ENCODE measurements at places on chromosomes 7 and 10. TPM values are rescaled to one million over a fixed set of nuclear protein-coding genes. Genes with fewer than 3 reads are reported as not detected.

DNA sequence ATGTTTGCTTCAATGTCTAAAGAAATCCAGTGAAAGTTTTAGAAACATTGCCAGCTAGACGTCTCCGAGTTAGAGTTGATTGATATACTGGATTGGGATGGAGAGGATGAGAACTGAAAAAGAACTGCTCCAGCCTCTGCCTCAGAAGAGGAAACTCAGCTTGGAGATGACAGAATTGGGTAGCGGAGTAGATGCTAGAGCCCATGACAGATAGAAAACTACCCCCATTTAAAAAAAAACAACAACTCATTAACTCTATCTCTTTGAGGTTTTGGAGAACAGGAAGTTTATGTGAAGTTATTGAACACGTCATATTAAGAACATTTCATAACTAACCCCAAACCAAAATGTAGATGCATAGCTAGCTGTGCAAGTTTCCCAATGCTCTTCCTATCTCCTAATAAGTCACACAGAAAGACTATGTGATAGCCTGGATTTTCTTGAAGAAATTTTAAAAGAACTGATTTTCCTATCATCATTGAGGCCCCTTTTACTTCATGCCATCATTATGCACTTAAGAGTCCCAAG lies 28.3 kb upstream of the AFAP1L2 start:
- DNase-seq: no peak

- no peak for DNase-seq
These were observed 43.4 kb downstream of the SHTN1 start for GRCh38 chr10:116961406-116962251.

DNA sequence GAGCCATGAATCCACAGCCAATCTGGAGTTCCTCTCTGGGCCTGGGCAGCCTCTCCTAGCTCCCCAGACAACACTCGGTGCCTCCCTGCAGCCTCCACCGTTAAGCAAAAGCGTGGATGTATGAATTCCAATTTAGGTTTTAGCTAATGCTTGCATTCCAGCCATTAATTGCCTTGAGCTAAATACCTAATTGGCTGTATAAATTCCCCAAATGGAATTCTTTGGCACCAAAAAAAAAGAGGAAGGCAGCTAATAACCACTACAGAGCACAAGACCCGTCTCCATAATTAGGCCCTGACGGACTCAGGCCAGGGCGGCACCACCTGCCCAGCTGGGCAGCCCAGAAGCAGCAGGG lies 140.5 kb downstream of the PTPRN2 start:
- no peak for DNase-seq

GRCh38 chr10:126592901-126593300 lies 77.6 kb downstream of the C10orf90 start:
- DNase-seq: no peak

DNA sequence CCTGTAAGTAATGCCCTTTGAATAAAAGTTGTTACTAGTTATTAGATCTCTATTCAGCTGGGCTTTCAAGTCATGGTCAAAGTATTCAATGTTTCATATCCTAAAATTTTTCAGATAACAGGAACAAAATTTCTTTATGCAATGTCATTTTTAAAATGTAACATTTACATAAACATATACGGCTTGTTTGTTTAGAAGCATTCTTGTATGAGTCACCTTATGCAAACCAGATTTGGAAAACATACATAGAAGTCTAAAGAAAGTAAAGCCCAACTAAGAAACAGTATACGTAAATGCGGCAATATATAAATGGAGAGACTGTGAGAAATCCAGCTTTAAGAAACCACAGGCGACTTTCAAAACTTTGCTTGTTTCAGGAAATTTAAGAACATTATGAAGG lies 10.5 kb downstream of the TMEM168 start:
- no peak for DNase-seq

DNA sequence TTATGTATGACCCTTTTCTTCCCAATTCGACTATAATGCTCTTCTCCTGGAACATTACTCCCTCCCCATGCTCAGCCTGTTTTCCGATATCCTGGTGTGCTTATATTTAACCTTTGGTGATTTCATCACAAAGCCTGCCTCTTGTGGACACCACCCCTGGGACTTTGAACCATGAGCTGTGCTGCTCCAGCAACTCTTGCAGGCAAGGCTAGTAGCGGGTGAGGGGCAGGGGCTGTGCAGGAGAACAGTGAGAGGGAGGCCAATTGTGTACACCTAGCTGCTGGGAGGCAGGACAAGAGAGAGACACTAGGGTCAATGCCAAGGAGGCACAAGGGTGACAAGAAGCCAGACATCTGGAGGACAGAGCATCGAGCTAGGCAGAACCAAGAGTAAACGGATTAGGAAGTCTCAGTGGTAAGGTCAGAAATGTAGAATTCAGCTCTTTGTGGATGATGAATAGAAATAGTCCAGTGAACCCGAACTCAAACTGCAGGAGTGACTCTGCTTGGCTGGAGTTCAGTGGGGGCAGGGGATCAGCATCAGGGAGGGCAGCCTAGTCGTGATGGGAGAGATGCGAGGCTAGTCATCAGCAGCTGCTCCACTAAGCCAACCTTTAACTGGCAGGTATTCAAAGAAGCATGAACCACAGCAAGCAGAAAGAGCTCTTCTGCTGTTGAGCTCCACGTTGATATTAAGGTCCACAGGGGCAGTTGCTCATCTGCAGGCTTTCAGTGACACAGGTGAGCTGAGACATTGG lies 31.0 kb upstream of the MKI67 start:
- no peak for DNase-seq

GRCh38 chr7:151727579-151728285 lies 149.2 kb downstream of the PRKAG2 start:
- peak; percentile 77 for DNase-seq

DNA sequence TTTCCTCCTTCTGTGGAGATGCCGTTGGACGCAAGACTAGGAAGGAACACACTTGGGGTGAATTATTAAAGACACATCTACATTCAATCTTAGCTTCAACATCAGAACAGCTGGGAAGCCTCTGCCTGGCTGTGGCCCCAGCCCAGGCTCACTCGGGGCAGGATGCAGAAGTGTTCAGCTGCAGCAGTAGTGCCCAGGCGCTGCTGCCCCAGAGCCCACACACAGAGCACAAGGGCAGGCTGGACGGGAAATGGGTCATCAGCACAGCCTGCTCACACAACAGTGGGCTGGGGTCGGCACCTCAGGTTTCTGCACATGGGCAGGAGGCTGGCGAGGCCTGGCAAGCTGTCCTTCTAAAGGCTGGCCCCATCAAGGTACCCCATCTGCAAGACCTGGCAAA lies 42.5 kb downstream of the NOD1 start:
- DNase-seq: no peak

- no peak for DNase-seq
These were observed 189.6 kb downstream of the COBL start for GRCh38 chr7:51126813-51127617.

GRCh38 chr7:28041508-28042314 lies 138.9 kb downstream of the JAZF1 start:
- no peak for DNase-seq

- no peak for DNase-seq
These were observed 20.7 kb downstream of the CHST3 start for GRCh38 chr10:71984809-71985388.

- no peak for DNase-seq
These were observed 171.5 kb upstream of the SP4 start for GRCh38 chr7:21256310-21256877.

- no peak for DNase-seq
These were observed 22.9 kb upstream of the ANTXRL start for GRCh38 chr10:46263831-46264268.

DNA sequence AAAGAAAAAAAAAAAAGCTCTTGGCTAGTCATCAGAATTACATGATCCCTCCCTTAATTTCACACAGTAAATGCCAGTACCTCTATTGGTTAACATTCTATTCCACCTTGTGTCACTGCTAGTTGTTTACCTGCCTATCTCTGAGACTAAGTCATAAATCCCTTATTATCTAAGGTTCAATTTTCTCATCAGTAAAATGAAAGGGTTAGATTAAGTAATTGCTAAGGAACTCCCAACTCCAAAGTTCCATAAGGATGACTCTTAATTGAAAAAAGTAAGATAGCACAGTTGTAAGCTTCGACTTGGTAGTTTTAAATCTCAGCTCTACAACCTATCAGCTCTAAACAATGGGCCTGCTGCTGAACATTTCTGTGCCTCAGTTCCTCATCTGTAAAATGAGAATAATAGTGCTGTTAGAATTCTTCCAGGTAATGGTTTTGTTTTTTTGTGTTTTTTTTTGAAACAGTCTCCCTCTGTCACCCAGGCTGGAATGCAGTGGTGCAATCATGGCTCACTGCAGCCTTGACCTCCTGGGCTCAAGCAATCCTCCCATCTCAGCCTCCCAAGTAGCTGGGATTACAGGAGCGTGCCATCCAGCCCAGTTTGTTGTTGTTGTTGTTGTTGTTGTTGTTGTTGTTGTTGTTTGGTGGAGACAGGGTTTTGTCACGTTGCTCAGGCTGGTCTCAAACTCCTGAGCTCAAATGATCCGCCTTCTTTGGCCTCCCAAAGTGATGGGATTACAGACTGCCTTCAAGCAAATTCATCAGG lies 35.6 kb downstream of the SRPK2 start:
- no peak for DNase-seq

- no peak for DNase-seq
These were observed 770 bp downstream of the PLXNA4 start for GRCh38 chr7:132575419-132575981.

GRCh38 chr7:158519633-158520174 lies 67.9 kb downstream of the PTPRN2 start:
- DNase-seq: no peak

- DNase-seq: peak; percentile 56
These were observed 76.9 kb downstream of the RNF216 start for GRCh38 chr7:5704534-5704922.

DNA sequence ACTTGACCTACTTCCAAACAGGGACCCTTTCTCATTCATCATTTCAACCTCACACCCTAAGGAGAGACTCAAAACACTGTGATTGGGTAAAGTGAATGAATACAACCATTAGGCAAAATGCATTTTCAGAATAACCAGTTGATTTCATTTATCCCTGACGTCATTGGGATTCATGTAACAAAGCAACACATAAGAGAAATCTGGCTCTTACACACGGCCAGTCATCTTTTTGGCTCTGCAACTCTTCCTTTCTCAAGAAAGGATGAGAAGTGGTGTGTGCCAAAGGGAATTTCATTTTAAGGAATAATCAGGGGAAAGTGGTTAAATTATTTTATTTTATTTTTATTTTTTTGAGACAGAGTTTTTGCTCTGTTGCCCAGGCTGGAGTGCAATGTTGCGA lies 83.1 kb downstream of the CPVL start:
- no peak for DNase-seq

DNA sequence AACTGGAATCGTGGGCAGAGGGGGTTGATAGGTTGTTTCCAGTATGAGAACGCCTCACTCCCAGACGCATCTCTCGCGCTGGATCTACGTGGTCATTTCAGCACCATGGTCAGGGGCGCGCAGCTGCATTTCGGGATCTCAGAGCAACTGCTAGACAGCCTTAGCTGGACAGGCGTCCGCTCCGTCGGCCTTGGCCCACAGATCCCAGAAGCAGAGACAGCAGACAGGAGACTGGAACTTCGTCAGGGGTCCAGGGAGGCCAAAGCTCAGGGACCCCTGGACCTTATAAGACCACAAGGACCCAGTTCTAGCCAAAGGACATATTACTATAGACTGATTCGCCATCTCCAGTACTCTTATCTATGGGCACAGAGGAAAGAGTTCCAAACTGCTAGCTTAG lies 5.3 kb downstream of the NEUROG3 start:
- no peak for DNase-seq

- DNase-seq: no peak
These were observed 341.6 kb upstream of the KCND2 start for GRCh38 chr7:119931230-119931824.

DNA sequence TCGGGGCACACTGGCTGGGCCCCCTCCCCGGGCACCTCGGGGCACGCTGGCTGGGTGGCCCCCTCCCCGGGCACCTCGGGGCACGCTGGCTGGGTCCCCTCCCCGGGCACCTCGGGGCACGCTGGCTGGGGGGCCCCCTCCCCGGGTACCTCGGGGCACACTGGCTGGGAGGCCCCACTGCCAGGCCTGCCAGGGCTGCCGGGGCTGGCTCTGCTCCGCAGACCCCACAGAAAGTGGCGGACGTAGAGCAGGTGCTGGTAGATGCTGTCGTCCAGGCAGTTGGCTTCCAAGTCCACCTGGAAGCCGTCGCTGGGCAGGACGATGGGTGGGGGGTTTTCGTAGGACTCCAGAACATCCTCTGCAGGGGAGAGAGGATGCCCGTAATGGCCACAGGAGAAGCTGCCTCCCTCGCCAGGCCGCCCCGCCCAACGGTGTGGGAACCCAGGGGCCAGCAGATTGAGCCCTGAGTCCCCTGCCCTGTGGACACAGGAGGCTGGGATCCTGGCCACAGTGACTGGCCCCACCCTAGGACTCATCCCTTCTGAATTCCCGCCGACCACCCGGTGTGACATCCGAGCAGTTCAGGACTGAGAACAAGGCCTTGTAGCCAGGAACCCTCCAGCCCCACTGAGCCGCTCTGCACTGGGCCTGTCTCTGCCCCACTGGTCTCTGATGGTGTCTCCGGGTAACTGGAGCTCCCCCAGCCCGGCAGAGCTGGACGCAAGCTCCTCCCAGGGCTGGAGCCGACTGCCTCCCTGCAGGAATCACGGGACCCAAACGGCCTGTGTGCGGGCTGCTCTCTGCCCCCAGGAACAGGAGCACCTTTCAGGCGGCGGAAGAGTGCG lies 28.2 kb downstream of the AP5Z1 start:
- no peak for DNase-seq

DNA sequence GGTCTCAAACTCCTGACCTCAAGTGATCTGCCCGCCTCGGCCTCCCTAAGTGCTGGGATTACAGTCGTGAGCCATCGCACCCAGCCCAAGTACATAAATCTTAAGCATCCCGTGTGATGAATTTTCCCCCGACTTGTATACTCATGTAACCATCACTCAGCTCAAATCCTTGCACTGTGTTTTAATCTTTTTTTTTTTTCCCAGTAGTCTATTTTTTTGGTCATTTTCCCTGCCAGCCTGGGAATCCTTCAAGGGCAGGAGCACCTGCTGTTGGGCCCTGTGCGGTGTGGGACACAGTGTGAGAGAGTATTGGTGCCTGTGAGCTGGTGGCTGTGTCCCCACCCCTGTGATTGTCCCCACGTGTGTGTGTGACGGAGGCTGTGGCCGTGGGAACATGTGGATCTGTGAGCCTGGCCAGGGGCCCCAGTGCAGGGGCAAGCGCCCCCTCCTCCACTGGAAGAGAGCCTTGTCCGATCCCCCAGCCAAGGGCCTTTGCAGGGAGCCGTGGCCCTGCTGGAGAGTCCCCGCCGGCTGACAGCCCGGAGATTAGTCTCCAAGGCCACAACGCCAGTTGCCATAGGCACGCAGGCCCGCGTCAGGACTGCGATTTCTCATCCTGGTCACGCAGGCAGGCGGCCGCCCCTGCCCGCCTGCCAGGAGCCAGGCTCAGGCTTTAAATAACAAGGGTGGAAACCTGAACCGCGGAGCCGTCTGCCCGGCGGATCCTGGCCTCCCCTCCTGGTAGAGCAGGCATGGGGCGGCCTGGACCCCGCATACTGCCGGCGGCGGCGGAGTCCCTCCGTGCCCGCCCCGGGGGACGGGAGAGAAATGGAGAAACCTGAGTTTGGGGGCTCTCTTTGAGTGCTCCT lies 26.5 kb downstream of the GTF2IRD1 start:
- DNase-seq: no peak

Gene STOX1
- 0.64 TPM for total RNA-seq

Gene DIP2C
- 0.54 TPM for total RNA-seq

Gene LRRC27
- 3.8 TPM for total RNA-seq

Gene SFRP4
- total RNA-seq: not detected

Gene CCDC146
- 0.93 TPM for total RNA-seq

Gene AASS
- 1.8 TPM for total RNA-seq

Gene RPEL1
- 0.10 TPM for total RNA-seq

Gene GSDME
- total RNA-seq: 7.5 TPM

Gene ERVW-1
- total RNA-seq: not detected

Gene NRG3
- not detected for total RNA-seq
